ENCODE measurements at places on chromosomes 7 and 10. TPM values are rescaled to one million over a fixed set of nuclear protein-coding genes. Genes with fewer than 3 reads are reported as not detected.

- no peak overlapping the region for H3K4me3 ChIP-seq
- no peak overlapping the region for H3K27ac ChIP-seq
- no peak for DNase-seq
- no peaks in the 10 kb centered on the region for H3K27me3 ChIP-seq
- no peaks in the 10 kb centered on the region for H3K36me3 ChIP-seq
These were observed 3.5 kb downstream of the PDLIM1 start for GRCh38 chr10:95287281-95287680.

DNA sequence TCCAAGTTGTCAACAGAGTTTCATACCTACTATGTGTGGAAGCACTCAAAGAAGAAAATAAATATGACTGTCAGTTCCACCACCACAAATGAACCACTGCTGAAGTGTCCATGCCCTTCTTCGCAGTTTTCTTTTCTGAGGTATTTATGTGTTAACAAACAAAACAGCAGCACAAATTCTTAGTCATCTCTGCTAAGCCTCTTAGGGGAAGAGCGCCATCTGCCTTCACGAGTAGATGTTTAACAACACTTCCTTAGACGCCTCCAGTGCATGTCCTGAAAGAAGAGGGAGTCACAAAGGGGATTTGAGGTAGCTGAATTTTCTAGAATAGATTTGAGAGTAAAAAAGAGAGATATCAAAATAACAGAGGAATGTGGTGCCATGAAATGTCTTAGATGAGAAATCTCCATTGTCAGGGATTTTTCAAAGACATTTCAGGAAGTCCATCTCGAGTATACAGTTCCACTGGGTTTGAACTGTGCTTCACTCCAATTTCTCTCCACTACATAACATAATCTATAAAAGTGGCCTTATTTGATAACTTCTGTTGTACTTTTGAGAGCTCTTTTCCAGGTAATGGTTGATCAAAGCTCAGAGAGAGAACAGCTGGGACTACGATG is 775.3 kb upstream of the POM121L12 start:
- H3K27me3 ChIP-seq: no peaks in the 10 kb centered on the region
- no peak overlapping the region for H3K4me3 ChIP-seq
- no peak overlapping the region for H3K27ac ChIP-seq

DNA sequence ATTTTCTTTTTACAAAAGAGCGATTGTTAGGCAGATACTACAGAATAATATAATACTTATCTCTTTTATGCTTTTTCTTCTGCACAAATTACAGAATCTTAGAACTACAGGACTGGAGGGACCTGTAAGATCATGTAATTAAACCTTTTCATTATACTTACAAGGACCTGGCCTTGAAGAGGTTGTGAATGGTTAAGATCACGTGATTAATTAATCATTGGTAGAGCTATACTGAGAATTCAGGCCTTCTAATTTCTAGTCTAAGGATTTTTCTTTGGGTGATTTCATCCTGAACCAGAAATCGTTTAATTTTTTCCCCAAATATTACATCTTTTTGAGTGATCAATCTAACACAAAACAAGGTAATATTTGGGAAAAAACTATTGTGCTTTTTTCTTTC is 163.8 kb upstream of the SLC26A5 start:
- no peak for DNase-seq
- H3K27ac ChIP-seq: no peak overlapping the region
- no peaks in the 10 kb centered on the region for H3K27me3 ChIP-seq
- no peak overlapping the region for H3K4me3 ChIP-seq
- H3K36me3 ChIP-seq: no peaks in the 10 kb centered on the region
- no peaks in the 10 kb centered on the region for H3K4me1 ChIP-seq

DNA sequence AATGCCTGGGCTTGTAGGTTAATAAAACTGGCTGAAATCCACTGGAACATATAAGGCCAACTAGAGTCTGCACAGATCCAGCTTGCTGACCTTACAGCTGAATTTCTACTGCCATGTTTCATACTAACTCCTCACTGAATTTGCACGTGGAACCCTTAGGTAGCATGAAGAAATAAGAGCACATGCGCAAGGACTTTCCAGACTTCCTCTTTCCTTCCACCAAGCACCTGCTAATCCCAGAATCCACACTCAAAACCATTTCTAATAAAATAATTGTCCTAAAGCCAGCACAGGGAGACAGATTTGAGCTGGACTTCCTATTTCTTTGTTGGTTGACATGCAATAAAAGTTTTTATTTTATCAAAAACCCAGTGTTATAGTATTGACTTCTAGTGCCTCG is 46.8 kb downstream of the NPVF start:
- H3K36me3 ChIP-seq: no peaks in the 10 kb centered on the region
- DNase-seq: no peak
- H3K4me1 ChIP-seq: no peaks in the 10 kb centered on the region
- no peaks in the 10 kb centered on the region for H3K27me3 ChIP-seq
- H3K4me3 ChIP-seq: no peak overlapping the region

GRCh38 chr7:47302560-47302959 is 279.4 kb downstream of the TNS3 start:
- no peak overlapping the region for H3K4me3 ChIP-seq
- no peak overlapping the region for H3K27ac ChIP-seq
- no peak for DNase-seq
- no peaks in the 10 kb centered on the region for H3K4me1 ChIP-seq

- peaks cover 4% of the 10 kb centered on the region for H3K4me1 ChIP-seq
- no peak for DNase-seq
- no peak overlapping the region for H3K27ac ChIP-seq
- no peaks in the 10 kb centered on the region for H3K36me3 ChIP-seq
These were observed 302.7 kb downstream of the HDAC9 start for GRCh38 chr7:18798088-18798906.

DNA sequence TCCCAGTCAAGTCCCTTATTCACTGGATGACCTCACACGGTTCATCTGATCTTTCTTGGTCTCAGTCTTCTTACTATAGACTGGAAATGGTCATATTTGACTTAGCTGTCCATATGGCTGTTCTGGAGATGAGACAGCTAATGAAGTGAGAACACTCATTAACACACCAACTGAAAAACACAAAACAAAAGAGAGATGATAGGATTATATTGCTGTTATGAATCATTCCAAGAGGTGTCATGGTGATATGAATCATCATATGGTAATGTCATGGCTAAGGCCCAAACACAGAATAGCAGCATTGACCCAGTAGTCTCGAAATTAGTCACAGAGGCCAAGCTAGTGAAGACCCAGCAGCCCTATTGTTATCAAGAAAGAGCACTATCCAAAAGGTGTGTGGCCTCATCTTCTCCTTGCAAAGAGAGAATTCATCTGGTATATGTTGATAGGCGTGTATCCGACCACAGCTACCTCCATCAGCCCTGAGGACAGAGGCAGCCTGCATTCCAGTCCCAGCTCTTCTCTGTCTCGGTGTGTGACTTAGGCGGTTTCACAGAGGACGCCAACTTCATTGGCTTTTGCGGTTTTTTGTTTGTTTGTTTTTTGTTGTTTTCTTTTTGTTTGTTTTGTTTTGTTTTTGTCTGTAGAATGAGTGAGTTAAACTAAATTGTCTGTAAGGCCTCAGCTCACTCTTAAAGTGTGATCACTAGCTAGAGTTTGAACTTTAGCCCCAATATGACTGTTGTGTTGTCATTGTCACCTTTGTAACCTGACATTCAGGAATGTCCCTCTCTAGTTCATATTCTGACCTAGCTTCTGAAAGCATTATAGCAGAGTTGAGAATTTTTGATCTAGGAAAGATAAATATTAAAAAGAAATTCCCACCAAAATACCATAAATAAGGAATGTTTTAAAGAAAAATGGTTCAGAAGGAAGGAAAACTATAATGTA is 97.4 kb upstream of the PDCD4 start:
- H3K4me1 ChIP-seq: no peaks in the 10 kb centered on the region
- H3K27ac ChIP-seq: no peak overlapping the region
- H3K36me3 ChIP-seq: no peaks in the 10 kb centered on the region
- DNase-seq: no peak

GRCh38 chr7:33590916-33591315 is 314.4 kb upstream of the BMPER start:
- H3K36me3 ChIP-seq: no peaks in the 10 kb centered on the region
- no peak overlapping the region for H3K27ac ChIP-seq
- no peak for DNase-seq
- H3K4me3 ChIP-seq: no peak overlapping the region
- no peaks in the 10 kb centered on the region for H3K4me1 ChIP-seq

DNA sequence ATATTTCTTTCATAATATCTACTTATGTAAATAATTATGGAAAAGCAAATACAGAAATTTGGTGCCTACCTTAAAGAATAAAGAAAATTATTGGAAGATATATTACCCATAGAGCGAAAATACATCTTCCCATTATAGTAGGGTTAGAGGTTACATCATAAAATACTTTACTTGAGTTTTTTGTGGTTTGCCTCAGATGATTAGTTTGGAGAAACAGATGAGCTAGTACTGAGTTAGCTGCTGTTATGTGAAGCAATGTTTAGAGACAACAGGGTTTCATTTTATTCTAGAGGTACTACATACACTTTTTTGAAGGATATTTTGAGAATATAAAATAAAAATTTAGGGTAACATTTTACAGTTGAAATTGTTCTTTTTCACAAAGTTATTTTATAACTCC is 2.9 kb upstream of the MLLT10 start:
- H3K36me3 ChIP-seq: no peaks in the 10 kb centered on the region
- no peak for DNase-seq
- peak overlapping the region; percentile 7 for H3K27ac ChIP-seq
- H3K4me1 ChIP-seq: no peaks in the 10 kb centered on the region

DNA sequence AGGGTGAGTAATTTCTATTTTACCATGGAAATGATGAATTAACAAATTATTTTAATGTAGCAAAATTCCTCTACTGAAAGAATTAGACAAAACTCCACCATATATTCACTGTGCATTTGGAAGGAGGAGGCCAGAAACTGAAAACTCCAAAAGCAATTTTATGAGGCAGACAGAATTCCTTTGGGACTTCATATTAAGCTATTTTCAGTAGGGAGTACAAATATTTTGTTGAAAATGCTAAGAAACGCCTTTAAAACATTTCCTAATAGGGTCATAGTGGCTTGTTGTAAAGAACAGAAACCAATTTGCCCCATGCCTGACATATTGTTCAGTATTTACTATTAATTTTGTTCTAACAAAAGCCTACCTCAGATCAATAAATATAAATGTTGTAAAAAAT is 117.8 kb downstream of the TES start:
- no peaks in the 10 kb centered on the region for H3K27me3 ChIP-seq
- DNase-seq: no peak
- H3K4me3 ChIP-seq: no peak overlapping the region
- H3K36me3 ChIP-seq: no peaks in the 10 kb centered on the region
- no peak overlapping the region for H3K27ac ChIP-seq

DNA sequence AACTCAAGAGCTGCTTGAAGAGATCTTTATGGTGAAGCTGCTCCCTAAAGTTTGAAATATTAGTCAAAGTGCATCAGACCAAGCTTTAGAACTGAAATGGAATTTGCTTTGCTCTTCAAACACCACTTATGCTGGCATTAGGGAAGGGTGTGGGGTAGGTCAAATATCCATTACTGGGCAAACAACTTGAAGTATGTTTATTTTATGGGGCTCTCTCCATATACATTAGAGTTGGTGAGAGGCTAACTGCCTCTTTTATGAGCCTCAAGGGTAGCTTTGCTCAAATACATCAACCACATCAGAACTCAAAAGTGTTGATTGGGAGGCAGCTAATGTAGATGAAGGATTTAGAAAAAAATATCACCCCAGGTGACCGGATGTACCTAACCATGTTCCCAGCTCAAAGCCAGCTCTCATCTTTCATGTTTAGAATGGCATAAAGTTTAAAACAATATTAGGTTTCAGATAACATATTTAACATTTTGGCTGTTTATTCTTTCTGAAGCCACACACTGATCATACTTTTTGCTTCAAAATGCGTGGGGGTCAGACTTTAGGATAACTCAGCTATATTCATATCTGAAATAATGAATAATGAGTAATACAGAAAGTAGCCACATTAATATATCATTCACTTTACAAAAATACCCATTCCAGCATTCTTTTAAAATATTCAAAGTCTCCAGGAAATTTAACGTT is 318.6 kb downstream of the PTEN start:
- H3K4me3 ChIP-seq: no peak overlapping the region
- no peak for DNase-seq
- H3K27ac ChIP-seq: no peak overlapping the region
- no peaks in the 10 kb centered on the region for H3K36me3 ChIP-seq
- H3K4me1 ChIP-seq: no peaks in the 10 kb centered on the region

GRCh38 chr7:25965405-25966123 is 186.4 kb upstream of the NFE2L3 start:
- no peaks in the 10 kb centered on the region for H3K36me3 ChIP-seq
- DNase-seq: peak; percentile 24
- peaks cover 11% of the 10 kb centered on the region for H3K4me1 ChIP-seq
- H3K27me3 ChIP-seq: no peaks in the 10 kb centered on the region
- no peak overlapping the region for H3K4me3 ChIP-seq
- H3K27ac ChIP-seq: no peak overlapping the region

GRCh38 chr7:68717176-68717575 is 881.1 kb upstream of the AUTS2 start:
- H3K4me1 ChIP-seq: no peaks in the 10 kb centered on the region
- no peak for DNase-seq
- no peaks in the 10 kb centered on the region for H3K36me3 ChIP-seq
- H3K27ac ChIP-seq: no peak overlapping the region
- no peaks in the 10 kb centered on the region for H3K27me3 ChIP-seq

- no peak overlapping the region for H3K27ac ChIP-seq
- no peak for DNase-seq
- no peaks in the 10 kb centered on the region for H3K36me3 ChIP-seq
- no peaks in the 10 kb centered on the region for H3K4me1 ChIP-seq
- no peak overlapping the region for H3K4me3 ChIP-seq
- H3K27me3 ChIP-seq: no peaks in the 10 kb centered on the region
These were observed 48.4 kb upstream of the GNA12 start for GRCh38 chr7:2892549-2892948.

- H3K27me3 ChIP-seq: no peaks in the 10 kb centered on the region
- H3K4me1 ChIP-seq: no peaks in the 10 kb centered on the region
- no peak overlapping the region for H3K4me3 ChIP-seq
- no peak for DNase-seq
- H3K27ac ChIP-seq: no peak overlapping the region
These were observed 16.3 kb upstream of the HPS1 start for GRCh38 chr10:98463016-98463415.

- H3K4me1 ChIP-seq: no peaks in the 10 kb centered on the region
- H3K27me3 ChIP-seq: no peaks in the 10 kb centered on the region
- no peak for DNase-seq
- H3K27ac ChIP-seq: no peak overlapping the region
- no peaks in the 10 kb centered on the region for H3K36me3 ChIP-seq
These were observed 15.1 kb upstream of the CROT start for GRCh38 chr7:87330316-87330715.

DNA sequence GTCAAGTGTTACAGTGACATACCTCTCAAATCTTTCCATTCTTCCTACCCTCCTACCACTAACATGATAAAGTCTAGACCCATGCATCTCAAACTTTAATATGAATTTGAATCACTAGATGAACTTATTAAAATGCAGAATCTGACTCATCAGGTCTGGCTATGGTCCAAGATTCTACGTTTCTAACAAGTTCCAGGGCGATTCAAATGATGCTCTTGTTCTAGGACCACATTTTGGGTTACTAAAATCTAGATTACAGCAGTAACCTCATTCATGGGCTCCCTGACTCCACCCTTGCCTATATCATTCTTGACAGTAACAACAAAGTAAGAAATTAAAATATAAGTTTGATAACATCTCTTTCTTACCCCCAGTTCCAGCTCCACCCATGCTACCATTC is 124.8 kb upstream of the LSM8 start:
- H3K4me3 ChIP-seq: no peak overlapping the region
- no peaks in the 10 kb centered on the region for H3K36me3 ChIP-seq
- no peak overlapping the region for H3K27ac ChIP-seq
- no peaks in the 10 kb centered on the region for H3K4me1 ChIP-seq
- no peaks in the 10 kb centered on the region for H3K27me3 ChIP-seq

CALHM2 gene
- total RNA-seq: 11.7 TPM

PTPN12 gene
- 28.0 TPM for total RNA-seq

PNLIP gene
- not detected for total RNA-seq

PBLD gene
- 8.7 TPM for total RNA-seq

MAPK8 gene
- total RNA-seq: 74.4 TPM

DPYSL4 gene
- 22.6 TPM for total RNA-seq

All from prostate gland (tissue), 2 donors.